ENCODE measurements at places on chromosomes 12 and 14.
A peak's percentile ranks its signal among the peaks of the same experiment; 100 is the strongest.

DNA sequence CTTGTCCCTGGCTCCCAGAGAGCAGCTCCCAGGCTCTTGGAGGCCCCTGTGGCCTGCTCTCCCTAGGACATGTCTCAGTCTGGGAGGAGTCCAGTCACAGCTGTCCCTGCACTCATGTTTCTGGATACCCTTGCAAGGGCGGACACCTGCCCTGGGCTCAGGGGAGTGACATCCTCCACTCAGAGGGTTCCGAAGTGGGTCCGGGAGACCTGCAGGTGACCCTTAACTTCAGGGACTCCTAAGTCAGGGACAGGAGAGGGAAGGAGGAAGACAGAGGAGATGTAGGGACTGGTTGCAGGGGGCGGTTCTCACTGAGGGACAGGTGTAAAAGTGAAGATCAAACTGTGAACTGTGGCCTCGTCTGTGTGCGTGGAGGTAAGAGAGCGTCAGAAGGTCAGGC, 37.6 kb downstream of the CACNA2D4 start:
- DNase-seq = no peak

DNA sequence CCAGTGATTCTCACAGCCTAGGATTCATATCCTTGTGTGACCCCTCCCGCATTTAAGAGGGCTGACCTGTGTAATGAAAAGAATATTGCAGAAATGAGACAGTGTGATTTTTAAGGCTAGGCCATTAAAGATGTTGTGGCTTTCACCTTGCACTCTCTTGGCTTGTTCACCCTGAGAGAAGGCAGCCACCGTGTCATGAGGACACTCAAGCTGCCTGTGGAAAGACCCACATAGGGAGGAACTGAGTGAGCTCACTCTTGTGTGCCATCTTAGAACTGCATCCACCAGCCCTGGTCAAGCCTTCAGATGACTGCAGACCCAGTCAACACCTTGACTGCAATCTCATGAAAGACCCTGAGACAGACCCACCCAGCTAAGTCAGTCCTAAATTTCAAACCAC, 46.3 kb upstream of the TMPO start:
- no peak for DNase-seq

GRCh38 chr14:20775901-20776300, 5.2 kb upstream of the RNASE6 start:
- DNase-seq = no peak

GRCh38 chr14:23627961-23628360, 8.2 kb upstream of the DHRS2 start:
- DNase-seq = no peak

GRCh38 chr12:97300891-97301290, 161.7 kb upstream of the RMST start:
- no peak for DNase-seq

DNA sequence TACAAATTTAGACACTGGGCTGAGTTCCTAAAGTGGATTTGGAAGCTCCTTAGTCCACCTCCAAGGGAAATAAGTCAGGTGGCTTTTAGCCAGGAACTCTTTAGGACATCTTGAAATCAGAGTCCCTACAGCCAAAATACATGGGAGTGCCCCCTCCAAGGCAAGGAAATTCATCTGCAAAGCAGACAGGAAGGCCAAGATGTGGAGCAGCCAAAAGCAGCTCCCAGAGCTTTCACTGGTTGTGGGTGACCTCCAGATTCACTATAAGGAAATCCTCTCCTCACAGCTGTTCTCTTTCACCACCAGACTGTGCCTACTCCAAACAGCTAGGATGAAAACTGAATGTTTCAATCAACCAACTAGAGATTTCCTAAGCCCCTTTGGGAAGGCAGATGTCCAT, 6.6 kb downstream of the TTC9 start:
- no peak for DNase-seq

GRCh38 chr14:64841121-64841651, 38.5 kb downstream of the SPTB start:
- DNase-seq = no peak

DNA sequence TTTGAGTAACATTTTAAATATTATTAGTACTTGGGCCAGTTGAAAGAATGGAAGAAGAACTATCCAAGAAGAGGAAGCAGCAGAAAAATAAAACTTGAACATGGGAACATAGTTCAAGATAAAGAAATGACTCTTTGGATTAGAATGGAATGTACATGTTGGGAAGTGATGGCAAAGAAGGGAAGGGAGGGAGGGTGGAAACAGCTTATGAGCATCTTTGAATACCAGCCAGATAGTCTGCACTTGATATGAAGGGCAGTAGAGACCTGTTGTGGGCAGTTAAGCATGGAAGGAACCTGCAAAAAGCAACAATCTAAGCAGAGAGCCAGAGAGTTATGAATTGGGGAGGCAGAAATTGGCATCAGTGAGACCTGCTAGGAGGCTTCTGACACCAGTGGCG, 10.0 kb upstream of the IL22 start:
- no peak for DNase-seq

GRCh38 chr14:83173687-83174086, 1640.0 kb upstream of the SEL1L start:
- DNase-seq = no peak

DNA sequence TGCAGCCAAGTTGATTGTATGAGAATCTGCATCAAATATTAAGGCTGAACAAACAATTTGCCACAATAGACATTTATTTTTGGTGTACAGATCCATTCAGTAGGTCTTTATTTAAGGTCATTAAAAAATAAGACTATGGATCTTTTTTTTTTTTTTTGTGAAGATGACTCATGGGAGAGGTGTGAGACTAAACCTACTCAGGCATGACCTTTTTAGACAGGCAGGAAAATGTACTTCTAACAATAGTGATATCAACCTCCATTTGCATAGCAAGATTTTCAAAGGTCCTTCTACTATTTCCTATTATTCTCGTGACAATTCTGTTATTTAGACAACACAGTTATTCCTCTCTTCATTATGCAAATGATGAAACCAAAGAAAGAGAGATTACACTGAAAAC, 39.9 kb upstream of the PTPRR start:
- DNase-seq = no peak

GRCh38 chr12:58269476-58269875, 328.1 kb downstream of the ATP23 start:
- DNase-seq = no peak

DNA sequence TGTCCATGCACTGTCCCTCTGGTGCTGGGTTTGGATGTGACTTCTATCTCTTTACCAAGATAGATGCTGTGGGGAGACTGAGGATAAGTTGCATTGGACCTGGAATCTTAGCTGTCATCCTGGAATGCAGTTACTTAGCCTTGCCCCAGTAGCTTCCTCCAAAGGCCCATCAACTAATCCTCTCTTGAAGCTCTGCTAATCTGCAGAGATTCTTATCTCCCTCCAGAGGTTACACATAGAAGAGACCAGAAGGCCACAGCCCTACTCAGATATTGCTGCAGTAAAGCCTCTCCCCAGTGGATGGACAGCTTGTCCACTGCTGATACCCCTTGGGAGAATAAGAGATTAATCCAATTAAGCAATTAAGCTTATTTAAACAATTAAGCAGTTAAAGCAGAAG, 867.2 kb downstream of the BCL11B start:
- DNase-seq = no peak

- DNase-seq = peak; percentile 39
Measured at GRCh38 chr12:109775172-109775881, 57.9 kb downstream of the TRPV4 start.

GRCh38 chr12:120215357-120215735, 14.4 kb upstream of the RPLP0 start:
- no peak for DNase-seq

DNA sequence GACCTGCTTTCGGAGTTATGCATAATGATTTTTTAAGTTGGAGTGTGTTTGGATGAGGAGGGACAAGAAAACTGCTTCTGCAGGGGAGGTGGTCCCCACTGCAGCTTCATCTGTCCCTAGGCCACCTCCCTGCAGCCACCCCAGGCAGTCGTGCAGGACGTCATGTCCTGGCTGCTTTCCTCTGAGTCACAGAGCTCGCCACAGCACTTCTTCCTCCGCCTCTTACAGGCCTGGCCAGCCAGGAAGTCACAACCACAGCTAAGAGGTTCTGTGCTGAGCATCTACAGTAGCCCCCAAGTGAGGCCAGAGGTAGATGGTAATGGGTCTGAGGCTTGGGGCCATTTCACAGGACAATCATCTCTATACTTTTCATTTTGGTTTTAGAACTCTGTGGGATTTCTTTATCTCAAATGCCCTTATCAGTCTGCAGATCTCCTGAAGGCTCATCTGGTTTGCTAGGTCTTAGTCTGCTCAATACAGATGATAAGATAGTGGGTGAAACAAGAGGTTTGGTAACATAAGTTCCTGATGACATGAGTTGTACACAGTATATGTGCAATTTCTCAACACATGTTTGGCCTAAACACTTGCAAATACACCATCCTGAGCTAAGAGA, 106.4 kb downstream of the ARF6 start:
- DNase-seq = peak; percentile 55

- no peak for DNase-seq
Measured at GRCh38 chr12:121009741-121010140, 6.5 kb downstream of the C12orf43 start.

DNA sequence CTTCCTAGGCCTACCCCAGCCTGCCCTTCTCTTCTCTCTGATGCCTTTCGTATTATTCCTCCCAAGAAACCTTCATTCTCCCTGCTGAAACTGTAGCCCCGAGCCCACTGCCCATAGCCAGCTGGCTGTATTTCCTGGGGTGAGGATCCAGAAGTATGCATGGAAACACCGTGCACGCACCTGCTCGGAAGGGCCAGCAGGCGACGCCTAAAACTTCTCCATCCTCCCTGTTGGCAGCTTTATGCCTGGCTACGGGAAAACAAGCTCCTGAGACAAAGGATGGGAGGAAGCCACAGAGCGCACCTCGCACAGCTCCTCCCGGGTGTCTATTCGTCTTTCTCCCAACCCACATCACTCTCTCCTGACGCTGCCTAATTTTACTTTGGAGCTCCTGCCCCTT, 69.0 kb upstream of the CAPRIN2 start:
- DNase-seq = no peak

DNA sequence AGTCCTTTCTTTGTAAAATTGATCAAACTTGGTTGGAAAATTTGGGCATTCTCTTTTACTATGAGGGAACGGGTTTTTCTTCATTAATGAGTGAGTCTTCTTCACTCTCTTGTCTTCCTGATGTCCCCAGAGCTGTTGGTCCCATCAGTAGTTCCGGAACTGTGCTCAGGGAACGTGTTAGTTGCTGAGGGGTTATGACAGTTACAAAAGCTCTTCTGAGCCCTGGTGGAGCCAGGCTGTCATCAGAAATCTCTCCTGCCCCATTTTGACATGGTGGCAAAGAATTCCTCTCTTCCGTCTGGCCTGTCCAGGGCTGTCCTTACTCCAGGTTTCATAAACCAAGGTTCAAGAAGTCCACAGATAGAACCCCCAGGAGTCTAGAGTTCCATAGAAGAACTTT, 208.5 kb downstream of the SLC41A2 start:
- DNase-seq = no peak

DNA sequence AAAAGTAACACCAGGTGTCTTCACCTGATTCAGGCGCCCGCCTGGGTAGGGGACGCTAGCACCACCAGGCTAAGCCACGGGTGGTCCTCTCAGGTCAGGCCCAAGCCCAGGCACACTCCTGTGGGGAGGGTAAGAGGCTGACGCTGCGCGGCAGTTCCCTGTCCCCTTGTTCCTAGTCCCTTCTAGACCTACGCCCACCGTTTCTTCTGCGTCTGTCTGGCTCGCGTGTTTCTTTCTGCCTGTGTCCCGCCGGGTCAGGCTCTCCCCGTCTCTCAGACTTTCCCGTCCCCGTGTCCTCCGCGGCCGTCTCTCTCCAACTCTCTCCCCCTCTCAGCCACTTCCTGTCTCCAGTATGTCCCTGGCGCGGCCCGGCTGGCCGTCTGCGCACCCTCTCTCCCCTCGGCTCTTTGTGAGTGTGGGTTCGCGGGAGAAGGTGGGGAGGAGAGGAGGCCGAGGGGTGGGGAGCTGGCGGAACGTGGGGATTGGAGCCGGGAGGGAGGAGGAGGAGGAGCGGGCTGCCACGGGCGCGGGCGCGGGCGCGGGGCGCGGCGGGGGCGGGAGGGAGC, 3.1 kb upstream of the TNS2 start:
- DNase-seq = no peak

DNA sequence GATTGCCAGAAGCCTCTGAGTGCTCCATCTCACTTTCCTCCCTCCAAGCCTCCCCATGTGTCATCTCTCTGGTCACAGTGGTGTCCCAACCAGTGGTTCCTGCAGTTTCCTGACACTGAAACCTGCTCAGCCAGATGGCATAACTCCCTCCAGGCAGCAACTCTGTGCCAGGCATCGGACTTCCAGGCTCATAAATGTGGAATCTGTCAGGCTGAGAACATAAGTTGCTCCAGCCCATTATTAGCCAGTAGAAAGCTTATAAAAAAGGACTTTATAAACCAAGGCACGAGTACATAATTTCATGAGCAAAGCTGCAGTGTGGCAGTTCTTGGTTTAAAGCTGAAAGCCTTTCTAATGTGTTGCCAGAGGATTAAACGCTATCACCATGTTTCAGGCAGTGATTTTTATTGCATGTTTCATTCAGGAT, 194.3 kb downstream of the DACT1 start:
- DNase-seq = no peak

- DNase-seq = no peak
Measured at GRCh38 chr12:57640175-57641042, 7.4 kb upstream of the B4GALNT1 start.

GRCh38 chr12:104187446-104188155, 28.0 kb upstream of the TXNRD1 start:
- no peak for DNase-seq

DNA sequence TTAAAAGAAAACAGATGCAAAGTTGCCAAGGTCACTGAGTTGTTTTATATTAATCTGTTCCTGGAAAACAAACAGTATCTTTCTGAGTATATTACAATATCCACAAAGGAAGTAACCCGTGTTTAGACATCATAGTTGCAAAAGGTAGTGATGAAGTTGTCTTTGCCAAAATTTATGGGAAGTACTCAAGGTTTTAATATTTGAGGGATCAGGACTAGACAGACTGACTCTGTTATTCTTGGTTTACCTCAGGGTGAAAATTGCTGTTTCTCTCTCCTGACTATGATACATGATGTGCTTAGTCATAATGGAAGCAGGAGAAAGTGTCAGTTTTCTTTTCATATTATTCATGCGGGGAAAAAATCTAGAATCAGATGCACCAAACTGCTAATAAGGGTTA, 28.3 kb downstream of the TMEM233 start:
- no peak for DNase-seq

DNA sequence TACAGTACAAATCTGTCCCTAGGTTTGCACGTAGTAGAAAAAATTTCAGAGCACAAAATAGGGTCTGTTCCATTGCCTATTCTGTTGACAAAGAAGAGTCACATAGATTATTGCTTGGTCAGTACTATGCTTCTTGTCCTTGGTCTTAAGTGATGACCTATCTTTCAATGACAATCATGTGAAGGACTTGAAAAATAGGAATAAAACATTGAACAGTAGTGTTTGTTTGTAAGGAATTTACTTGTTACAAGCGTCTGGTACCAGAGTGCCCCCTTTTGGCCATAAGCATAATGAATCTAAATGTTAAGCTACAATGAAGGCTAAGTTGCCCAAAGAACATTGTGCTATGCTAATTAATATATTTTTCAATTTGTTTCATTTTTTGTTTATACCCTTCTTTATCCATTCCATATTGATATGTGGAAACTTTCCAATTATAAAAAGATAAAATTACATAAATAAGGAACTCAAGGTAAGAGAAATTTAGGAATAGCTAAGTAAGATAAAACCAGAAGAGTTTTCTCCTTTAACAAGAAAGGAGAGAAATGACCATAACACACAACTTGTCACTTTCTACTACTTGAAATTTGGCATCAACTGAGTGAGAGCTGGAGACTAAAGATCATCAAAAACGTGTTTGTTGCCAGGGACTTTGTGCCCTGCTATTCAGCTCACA, 204.7 kb downstream of the EPS8 start:
- DNase-seq = no peak
